GM19239 (cell line): ENCODE measurements at places on chromosomes 5 and 9.
A peak's percentile ranks its signal among the peaks of the same experiment; 100 is the strongest.

DNA sequence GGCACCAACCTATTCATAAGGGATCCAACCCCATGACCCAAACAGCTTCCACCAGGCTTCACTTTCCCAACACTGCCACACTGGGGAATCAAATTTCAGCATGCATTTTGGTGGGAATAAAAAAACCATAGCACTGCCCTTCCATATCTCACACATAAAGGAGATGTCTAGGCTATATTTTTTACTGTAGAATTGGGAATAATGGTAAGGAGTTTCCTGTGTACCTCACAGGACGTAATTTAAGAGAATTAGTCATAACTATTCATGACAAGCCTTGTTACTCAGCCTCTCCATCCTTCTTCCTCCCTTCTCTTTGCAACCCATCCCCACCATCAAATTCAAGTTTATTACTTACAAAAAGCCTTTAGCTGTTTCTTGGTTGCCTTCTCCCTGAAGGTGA, 352.1 kb downstream of the MLLT3 start:
- DNase-seq, result no peak

- DNase-seq, result no peak
These were observed 96.1 kb upstream of the CDKN2B start for GRCh38 chr9:22105005-22105722.

DNA sequence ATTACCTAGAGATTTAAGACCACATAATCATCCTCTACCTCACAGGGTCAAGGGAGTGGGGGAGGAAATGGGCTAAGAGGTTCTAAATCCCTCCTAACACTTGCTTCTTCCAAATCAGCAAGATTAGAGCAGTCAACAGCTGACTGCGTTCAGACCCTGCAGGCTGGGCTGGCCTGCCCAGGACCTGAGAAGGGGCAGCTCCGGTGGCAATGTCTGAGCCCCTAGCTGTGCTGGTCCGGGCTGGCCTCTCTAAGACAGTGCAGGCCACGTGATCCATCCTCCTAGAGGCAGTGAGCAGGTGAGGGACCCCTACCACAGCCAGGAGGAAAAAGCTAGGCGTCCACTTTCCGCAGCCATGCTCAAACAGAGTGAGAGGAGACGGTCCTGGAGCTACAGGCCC, at the start of gene KCNV2:
Gene KCNV2 (plus strand): TSS at position 126 of the 400 bp plus-strand sequence. CDS start 230 bp downstream, at position 356.
- DNase-seq, result no peak

DNA sequence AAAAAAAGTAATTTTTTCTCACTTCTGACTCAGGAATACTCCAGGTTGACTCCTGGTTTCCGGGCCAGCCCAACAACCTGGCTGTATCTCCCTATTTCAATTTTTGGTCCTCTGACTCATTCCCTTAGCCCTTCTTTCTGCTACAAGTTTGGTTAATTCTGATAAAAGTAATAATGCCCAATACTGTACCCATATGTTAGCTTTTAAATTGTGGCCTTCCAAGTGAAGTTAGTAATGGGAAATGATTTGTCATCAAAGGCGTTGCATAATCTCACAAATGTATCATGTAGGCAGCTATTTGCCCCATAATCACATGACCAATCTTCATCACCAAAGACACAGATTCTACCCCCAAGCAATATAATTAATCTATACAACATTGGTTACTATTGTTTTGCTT, 31.1 kb upstream of the BNC2 start:
- no peak for DNase-seq

GRCh38 chr5:99068944-99069650, 140.3 kb upstream of the CHD1 start:
- DNase-seq, result no peak

DNA sequence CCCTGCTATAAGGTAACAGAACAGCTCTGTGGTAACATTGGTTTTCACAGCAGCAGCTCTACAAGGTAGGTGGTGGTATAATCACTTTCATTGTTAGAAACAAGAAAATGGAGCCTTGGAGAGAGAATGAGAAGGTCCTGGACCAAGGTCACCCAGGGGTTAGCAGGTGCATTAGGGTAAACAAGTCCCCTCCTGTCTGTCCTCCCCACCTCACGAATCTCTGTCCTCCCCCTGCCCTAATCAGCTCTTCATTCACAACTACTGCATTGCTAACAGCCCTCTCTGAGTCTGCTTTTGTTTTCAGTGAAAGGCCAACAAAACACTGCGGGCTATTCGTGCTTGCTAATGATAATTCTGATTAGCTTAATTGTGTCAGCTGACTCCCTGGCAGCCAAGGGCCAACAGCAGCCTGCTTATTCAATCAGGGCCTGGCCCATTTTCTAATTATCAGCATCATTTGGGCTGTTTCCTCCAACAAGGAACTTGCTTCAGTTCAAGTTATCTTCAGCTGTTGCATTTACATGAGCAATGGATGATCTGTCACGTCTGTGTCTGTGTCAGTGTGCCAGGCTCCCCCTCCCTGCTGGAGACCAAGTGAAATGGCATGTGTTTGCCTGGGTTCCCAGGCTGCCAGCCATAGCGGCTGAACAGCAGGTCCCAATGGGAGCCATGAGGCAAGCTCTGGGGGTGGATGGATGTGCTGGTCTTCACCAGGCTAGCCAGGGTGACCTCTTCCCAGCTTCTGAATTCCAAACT, 56.7 kb upstream of the EQTN start:
- peak; percentile 42 for DNase-seq

DNA sequence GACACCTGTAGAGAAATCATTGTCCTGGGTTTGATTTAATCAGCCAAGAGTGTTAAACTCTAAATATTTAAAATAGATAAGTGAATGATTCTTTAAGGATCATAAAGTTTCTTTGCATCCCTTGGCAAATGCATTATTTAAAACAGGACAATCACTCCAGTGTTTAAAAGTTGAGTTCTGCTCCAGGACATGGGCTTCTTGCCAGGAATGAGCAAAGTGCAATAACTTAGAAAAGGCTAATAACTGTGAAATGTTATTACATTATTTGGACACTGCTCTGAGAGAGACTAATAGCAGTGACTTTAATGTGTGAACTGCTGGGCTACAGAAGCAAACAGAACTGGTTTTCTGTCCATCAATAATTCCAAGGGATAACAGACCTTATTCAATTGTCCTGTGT, 283.3 kb downstream of the GABRB2 start:
- DNase-seq, result no peak

DNA sequence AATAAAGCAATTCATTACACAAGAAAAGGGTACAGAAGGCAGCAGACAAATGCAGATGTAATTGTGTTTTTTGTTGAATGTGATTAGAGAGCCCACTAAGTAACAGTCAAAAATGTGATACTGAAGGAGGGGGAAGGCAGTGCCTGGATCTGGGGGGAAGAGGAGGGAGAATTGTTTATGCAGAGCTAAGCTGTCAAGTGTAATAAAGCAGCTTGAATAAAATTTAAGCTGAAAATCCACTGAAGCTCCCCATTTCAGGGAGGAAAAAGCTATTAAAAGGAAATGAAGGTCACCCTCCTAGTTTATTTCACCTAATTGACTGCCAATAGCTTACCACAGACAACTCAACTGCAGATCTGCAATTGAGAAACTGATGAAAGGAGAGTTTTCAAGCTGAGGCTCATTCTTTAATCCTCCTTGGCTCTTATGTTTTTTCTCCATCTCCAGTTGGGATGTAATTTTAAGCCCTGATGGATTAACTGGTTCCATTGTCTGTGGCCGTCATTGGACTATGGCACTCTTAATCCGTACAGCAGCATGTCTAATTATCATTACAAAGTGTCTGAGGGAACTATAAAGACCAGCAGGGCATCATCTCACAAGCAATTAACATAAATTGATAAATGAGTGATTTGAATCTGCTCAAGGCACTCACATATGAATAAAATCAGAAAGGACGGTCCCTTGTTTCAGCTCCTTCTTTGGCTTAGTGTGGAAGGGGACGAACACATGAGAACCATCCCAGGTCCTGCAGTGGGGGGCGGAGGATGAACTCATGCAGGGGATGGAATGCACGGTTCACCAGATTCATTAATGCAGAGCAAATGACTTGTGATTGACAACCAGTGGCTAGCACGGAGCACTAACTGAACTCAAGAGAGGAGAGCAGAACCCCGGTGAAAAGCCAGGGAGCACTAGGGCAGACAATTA, 38.5 kb downstream of the TLE1 start:
- DNase-seq, result no peak

- peak; percentile 90 for DNase-seq
These were observed at the start of gene RAPGEF1 for GRCh38 chr9:131739959-131740648. RAPGEF1 (minus strand) TSS chr9:131740076; CDS start chr9:131739830, 246 bp downstream.

- DNase-seq, result no peak
These were observed 23.0 kb upstream of the LHFPL2 start for GRCh38 chr5:78671609-78672008.
